Epithelial cell of alveolus of lung (primary cell): ENCODE measurements at places on chromosomes 7 and 10. TPM values are rescaled to one million over a fixed set of nuclear protein-coding genes. Genes with fewer than 3 reads are reported as not detected.

NANOS1 gene
- total RNA-seq: 0.65 and 0.72 TPM in 2 replicates

CPA2 gene
- total RNA-seq: not detected in 2 replicates

PRSS2 gene
- total RNA-seq: 2.9 and 34.8 TPM in 2 replicates

FAM25C gene
- not detected in 2 replicates for total RNA-seq

SUN3 gene
- total RNA-seq: not detected in 2 replicates

DEPP1 gene
- 11.5 and 18.7 TPM in 2 replicates for total RNA-seq

CRYGN gene
- total RNA-seq: not detected in 2 replicates

SPDYE11 gene
- total RNA-seq: not detected in 2 replicates

PDZD7 gene
- total RNA-seq: 0.40 and 0.91 TPM in 2 replicates

PON1 gene
- not detected in 2 replicates for total RNA-seq

FXYD4 gene
- total RNA-seq: not detected in 2 replicates

ARMH3 gene
- 3.2 and 7.4 TPM in 2 replicates for total RNA-seq

IKZF1 gene
- total RNA-seq: not detected in 2 replicates

AKR1C2 gene
- total RNA-seq: 3.7 and 4.7 TPM in 2 replicates
